Motor neuron (in vitro differentiated cells): ENCODE measurements at places on chromosomes 7 and 10. TPM values are rescaled to one million over a fixed set of nuclear protein-coding genes. Genes with fewer than 3 reads are reported as not detected.

DNA sequence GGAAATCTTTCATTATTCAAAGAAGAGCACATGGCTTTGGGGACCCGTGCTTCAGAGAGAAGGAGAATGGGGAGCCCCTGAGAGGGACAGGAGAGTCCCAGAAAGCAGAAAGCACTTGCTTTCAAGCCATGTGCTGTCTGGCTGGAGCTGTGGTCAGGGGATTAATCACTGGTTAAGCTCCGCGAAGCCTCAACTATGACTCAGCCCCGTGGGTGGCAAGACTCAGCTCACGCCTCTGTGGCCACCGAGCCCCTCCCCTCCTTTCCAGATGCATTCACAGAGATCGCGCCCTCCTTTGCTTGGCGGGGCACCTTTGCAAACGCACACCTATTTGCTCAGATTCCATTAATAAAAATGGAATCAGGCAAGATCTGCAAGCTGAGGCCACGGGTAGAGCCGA is 202.9 kb upstream of the TCERG1L start:
- ATAC-seq, result peak; percentile 52

- no peak for ATAC-seq
Measured at GRCh38 chr7:115132096-115132495, 210.2 kb downstream of the MDFIC start.

GRCh38 chr10:113222207-113222606 is 272.2 kb downstream of the TCF7L2 start:
- ATAC-seq, result peak; percentile 40

DNA sequence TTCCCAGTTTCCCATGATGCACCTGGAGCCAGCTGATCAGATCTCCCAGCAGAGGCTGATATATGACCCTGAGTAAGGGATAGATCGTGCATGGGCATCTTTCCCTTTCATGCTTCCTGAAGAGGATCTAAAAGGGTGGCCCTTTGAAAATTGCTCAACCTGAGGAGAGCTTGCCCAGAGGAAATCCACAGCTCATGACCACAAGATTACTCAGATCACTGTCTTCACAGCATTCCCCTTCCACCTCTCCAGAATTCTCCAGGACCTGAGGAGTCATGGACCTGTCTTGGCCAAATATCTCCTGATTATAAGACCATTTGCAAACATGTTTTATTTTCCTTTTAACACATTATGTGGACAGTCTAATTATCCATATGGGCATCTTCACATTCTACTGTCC is 328.1 kb downstream of the LHFPL3 start:
- ATAC-seq, result no peak

- ATAC-seq, result no peak
Measured at GRCh38 chr10:124472071-124472470, 10.4 kb downstream of the LHPP start.

- ATAC-seq, result peak; percentile 73
Measured at GRCh38 chr7:77415823-77416620, at the start of gene GSAP. GSAP (minus strand) TSS chr7:77416349; CDS start chr7:77416321, 28 bp downstream.

DNA sequence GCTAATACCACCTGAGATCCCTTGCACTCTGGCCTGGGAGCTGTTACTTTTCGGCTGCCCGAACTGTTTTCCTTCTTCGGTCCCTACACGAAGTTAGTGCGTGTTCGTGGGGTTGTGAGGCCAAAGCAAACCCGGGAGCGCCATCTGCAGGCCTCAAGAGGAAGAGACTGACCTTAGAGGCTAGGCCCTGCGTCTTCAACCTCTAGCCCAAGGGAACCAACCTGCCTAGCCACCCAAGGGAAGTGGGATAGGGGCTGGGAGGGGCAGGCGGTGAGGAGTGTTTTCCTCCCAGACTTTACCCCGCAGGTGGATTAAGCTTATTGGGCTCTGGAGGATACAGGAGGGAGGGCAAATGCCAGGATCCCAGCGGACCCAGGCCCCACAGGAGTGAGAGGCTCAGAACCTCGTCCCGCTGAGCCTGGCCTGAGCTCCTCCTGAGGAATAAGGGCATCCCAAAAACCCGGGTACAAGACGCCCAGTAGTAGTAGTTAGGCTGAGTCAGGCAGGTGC is 1.7 kb upstream of the PAX2 start:
- ATAC-seq, result peak; percentile 81

GRCh38 chr10:130492266-130492934 is 356.2 kb downstream of the GLRX3 start:
- ATAC-seq, result no peak

DNA sequence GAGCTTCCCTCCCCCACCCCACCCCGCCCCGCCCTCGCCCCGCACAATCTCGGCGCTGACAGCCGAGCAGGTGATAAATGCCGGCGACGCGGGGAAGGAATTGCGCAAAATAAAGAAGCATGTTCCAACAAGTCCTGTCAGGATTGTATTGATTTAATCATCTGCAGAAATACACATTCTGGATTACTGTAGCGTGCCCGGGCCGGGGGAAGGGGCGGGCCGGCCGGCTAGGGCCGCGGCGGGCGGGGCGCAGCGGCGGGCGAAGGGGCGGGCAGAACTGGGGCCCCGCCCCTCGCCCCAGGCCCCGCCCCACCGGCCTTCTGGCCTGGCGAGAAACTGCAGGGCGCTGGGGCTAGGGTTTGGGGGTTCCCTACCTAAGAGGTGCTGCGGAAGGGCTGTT is 88.9 kb upstream of the PAX2 start:
- ATAC-seq, result peak; percentile 54

Gene PAPOLB
- 0.31 and 0.42 TPM in 2 replicates for total RNA-seq

Gene CALHM1
- total RNA-seq, result 0.08 and 0.14 TPM in 2 replicates

Gene GDF2
- total RNA-seq, result not detected in 2 replicates

Gene GIMAP5
- total RNA-seq, result 0.25 TPM in 1 of 2 replicates, not detected in the other

Gene TMUB1
- 27.3 and 30.8 TPM in 2 replicates for total RNA-seq

Gene NKX6-2
- 0.13 and 0.46 TPM in 2 replicates for total RNA-seq

Gene FAM107B
- 2.0 and 3.5 TPM in 2 replicates for total RNA-seq

Gene C7orf57
- total RNA-seq, result 0.27 TPM in 1 of 2 replicates, not detected in the other
